Amniotic epithelial cell (primary cell): ENCODE measurements at places on chromosomes 5 and 9.

GRCh38 chr5:42423285-42424165, at the start of gene GHR:
TSS of gene GHR (plus strand) at chr5:42423439. CDS start at chr5:42565875, 142,436 bp downstream.
- peak; percentile 86 for DNase-seq

DNA sequence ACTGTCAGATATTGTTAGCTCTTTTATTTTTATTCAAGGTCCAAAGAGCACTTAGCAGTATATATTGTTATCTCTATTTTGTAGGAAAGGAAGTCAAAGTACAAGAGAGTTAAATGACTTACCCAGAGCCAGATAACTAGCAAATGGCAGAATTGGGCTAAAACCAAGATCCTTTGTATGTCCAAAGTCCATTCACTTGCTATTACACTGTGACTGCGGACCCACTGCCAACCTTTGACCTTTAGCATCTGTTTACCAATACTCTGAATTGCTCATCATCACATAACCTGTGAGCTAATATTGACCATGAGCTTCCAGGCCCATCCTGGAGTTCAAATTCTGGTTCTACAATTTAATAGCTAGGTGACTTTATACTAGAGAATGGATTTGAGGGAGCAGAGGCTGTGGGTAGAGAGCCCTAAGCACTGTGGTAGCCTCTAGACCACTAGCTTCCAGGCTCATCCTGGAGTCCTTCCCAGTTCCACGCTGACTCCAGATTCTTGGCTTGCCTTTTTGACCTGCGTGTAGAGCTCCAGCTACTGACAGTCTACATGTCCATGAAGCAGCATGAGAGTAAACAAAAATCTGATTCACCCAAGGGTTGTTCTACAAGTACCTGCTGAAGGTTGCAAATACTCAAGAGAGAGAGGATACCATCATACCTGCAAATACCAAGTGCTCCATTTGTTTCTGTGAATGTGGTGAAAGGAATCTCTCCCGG, 424.0 kb downstream of the SH3GL2 start:
- DNase-seq = no peak

DNA sequence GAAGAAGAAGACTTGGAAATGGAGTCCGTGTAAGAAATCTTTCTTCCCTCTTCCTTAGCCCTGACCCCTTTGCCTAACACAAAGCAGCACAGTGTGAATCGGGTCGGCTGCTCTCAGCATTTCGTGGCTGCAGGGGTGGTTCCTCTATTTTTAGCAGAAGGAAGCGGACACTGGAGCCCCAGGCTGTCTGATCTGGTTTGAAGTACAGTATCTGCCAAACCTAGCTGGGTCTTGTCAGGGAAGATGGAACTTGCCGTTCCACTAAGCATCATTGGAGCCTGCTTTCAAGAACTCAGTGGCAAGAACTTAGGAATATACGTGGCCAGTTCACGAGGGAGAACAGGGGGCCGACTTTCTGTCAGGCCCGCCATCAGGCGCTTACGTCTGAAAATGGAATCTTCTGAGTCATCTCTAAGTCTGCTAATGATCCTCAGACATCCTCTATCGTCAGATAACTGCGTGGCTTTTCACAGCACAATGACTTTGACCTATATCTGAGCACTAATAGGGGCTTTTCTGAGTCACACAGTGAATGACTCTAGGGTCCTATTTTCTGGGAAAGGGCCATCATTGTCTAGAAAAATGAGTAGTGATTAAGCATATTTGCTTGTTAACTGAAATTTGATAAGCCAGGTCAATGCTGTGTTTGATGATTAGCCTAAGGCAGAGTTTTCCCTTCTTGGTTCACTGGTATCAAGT, 43.3 kb upstream of the NCS1 start:
- DNase-seq = peak; percentile 78

- DNase-seq = no peak
Measured at GRCh38 chr9:112744177-112744576, 6.4 kb upstream of the SNX30 start.

GRCh38 chr5:62354028-62354874, 48.2 kb downstream of the KIF2A start:
- peak; percentile 73 for DNase-seq

DNA sequence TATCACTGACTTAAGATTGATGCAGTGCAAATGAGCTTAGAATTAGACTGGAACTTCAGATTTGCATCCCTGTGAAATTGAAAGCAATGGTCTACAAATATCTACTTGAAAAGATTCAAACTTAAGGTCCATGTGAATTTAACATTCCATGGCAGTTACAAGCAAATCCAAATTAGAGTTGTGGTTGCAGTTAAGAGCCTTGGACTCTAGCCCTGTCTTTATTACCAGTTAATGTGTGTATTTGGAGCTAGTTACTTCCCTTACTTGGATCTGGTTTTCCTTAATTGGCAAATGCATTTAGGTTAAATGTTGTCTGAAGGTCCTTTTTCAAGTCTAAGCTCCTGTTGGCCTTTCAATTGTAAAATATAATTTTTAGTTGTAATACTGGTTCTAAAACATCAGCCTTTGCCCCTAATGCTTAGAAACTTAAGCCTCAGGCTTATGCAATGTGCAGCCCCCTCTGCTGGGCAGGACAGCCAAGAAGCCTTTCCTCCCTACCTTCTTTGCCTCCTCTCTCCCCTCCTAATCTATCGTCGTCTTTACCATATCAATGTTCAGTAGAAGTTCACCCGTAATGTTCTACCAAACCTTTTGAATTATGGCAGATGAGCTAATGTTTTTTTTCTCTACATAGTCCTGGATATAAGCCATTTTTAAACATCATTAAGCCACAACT, 59.5 kb downstream of the ERMP1 start:
- peak; percentile 21 for DNase-seq

GRCh38 chr5:109410389-109411148, 795 bp upstream of the PJA2 start:
- peak; percentile 91 for DNase-seq

DNA sequence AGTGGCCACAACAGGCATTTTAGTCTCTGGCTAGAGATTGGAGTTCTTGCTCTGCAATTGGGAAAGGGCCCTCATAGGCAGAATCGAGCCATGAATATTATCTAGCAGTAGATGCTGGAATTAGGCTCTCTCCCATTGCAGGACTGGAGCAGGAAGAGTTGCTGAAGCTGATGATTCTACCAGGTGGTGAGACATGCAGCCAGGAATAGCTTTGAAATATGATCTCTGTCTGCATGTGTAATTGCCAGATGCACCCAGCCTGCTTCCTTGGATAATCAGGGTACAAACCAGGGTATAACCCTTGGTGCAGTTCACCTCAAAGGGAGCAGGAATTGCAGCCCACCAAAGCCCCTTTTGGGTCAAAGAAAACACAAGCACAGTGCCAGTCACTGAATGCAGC, 211.4 kb upstream of the FTMT start:
- DNase-seq = no peak

DNA sequence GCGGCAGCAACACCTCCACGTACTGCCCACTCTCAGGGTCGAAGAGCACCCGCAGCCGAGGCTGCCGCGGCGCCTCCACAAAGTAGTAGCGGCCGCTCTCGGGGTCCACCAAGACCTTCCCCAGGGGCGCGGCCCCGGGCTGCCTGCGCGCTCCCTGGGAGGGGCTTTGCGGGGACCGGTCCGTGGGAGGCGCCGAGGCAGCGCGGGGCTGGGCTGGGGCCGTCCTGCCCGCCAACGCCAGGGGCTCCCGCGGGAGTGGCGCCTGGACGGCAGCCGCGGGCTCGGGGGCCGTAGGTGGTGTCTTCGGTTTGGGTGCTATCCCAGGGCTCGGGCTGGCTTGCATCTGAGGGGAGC, 2.6 kb upstream of the MZB1 start:
- DNase-seq = no peak

DNA sequence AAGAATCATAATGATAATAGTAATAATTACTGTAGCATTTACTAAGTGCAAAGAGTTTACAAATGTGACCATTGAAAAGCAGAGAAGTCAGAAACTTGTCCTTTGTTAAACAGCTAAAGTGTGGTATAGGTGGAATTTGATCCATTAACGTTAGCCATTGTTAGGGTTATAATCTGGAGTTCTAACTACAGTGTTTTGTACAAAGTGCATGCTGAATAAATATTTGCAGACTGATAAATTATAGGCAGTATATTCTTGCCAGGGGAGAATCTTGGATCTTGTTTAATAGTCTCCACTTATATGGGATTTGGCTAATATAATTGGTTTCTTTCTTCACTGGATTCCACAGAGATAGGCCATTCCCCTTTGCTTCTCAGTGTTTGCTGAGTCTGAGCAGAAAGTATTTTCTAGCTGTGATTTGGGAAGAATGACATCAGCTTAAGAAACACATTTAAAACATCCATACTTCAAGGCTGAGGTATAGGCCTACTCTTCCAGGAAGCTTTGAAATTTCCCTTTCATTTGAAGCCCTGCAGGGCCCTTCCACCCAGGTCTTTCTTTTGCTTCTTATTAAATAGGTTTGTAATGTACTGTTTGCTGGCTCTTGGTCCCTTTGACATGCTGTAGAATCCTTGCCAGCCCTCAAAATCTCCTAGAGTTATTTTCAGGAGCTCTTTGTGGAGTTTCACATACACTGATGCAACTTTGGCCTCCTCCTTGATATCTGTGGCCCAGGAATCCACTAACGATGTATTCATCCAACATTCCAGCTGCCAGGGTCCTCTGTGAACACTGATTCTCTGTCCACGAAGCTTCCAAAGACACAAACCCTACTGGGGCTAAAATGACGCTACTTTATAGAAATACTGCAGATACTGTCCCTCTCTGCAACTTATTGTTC, 51.4 kb downstream of the ATP10B start:
- no peak for DNase-seq

DNA sequence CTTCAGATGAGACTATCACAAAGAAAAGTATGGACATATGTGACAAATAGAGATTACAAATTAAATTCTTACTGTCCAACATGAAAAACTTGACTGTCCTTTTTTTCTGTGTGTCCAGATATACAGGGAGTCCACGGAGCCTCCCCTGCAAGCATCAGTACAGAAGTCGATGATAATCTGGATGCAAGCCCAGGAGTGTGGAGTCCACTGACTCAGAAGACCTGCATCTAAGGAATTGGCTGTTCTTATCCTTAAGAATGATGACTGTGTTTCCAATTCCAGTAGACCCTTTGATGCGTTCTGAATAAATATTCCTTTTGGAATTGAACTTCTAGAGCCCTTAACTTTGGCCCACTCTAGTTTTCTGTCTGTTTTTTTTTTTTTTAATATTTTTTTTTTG, 56.7 kb upstream of the TAF11L2 start:
- DNase-seq = peak; percentile 89

- DNase-seq = no peak
Measured at GRCh38 chr5:103424026-103424425, 138.6 kb downstream of the NUDT12 start.

DNA sequence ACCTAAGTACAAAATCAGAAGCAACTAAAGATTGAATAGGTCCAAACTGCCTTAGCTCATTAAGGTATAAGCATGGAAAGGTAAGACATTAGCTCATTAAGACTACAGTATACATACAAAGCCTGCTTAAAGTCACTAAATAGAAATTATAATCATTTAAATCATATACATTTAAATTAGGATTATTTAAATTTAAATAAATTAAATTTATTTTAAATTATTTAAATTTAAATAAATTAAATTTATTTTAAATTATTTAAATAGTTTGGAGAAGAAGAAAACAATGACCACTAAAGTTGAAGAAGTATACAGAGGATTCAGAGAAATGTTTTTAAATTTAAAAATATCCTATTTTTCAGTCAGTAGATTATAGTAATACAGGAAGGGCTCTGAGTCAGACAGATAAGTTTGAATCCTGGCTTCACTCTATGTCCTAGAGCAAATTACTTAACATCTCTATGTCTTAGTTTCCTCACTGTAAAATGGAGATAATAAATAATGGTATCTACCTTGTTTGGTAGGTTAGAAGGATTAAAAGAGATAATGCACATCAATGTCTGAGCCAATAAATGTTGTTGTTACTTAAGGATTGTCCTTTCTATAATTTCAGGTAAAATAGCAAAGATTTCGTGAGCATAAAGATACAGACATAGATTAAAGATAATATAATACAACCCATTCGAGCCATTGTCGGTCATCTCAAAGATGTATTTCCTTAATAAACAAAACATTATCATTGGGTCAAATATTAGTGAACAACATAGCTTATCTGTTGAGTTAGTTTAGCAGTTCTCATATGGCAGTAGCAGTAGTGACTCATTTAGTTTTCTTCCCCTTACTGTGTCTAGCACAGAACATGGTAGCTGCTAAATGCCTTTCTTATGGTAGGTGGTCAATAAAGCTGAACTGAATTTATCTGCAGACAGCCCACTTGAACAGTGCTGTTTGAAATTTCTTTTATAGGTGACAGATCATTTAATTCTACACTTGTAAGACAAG, 100.6 kb downstream of the KIAA0825 start:
- peak; percentile 48 for DNase-seq

DNA sequence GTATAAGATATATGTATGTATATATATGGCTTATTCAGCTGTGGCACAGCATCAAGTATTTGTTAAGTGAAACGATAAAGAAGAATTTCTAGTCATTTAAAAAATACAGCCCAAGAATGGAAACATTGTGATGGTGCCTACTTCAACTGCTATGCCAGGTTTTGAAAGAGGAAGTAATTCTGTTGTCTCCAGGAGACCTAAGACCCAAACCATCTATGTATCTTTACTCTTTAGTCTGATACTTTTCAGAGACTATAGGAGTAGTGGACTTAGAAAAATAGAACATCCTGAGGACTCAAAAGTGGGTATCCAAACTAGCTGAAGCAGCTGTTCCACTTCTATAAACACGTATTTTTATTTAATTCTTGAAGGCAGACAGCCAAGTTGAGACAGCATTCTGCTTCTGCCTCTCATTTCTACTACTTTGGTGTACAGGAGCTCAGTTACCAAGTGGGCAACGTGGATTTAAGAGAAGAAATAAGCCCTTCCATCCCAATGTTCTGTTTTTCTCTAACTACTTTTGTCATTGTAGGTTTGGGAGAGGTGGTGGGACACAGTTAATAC, 110.7 kb downstream of the RPS23 start:
- DNase-seq = no peak

- DNase-seq = peak; percentile 5
Measured at GRCh38 chr5:114387433-114387832, 25.6 kb downstream of the KCNN2 start.

DNA sequence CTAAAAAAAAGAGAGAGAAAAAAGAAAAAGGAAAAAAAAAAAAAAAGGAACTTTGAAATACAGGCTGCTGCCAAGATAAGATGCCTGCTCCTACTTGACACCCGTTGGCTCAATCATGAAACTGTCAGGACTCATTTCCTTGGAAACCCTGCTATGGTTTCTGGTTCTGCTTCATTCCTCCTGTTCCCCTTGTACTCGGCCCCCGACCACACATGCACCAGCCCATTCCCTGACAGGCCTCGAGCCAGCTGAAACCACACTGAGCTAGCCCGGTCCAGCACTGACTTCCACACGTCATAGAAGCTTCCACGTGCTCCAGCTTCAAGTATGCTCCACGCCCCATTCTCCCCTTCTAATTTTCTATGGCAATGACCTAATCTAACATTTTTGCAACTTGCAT, 93.2 kb downstream of the MYO10 start:
- DNase-seq = peak; percentile 29

DNA sequence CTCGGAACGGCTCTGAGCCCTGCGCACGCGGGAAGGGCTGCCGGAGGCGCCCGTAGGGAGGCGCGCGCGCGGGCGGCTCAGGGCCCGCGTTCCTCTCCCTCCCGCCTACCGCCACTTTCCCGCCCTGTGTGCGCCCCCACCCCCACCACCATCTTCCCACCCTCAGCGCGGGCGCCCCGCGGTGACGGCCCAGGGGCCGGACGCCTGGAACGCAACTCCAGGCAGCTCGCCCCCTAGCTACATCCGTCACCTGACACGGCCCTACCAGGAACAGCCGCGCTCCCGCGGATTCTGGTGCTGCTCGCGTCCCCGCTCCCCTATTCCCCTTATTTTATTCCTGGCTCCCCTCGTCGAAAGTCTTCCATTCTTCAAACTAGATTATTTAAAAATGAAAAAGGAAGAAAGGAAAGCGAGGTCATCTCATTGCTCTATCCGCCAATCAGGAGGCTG, at the start of gene CDKN2B-AS1:
TSS of gene CDKN2B-AS1 (plus strand) at position 236 of the 450 bp plus-strand sequence.
- peak; percentile 72 for DNase-seq
